ENCODE measurements at places on chromosomes 5 and 9. TPM values are rescaled to one million over a fixed set of nuclear protein-coding genes. Genes with fewer than 3 reads are reported as not detected.

The ALDH1B1 gene
- 39.3 TPM for polyA plus RNA-seq

The SLC4A9 gene
- 23.9 TPM for polyA plus RNA-seq

The DMRT3 gene
- 1.6 TPM for polyA plus RNA-seq

The BTNL3 gene
- polyA plus RNA-seq, result 0.11 TPM

The NIPAL4 gene
- polyA plus RNA-seq, result 0.32 TPM

The ITK gene
- polyA plus RNA-seq, result 0.40 TPM

The CDK7 gene
- 39.6 TPM for polyA plus RNA-seq

The AMBP gene
- 0.83 TPM for polyA plus RNA-seq

The TAL2 gene
- 2.7 TPM for polyA plus RNA-seq

GRCh38 chr5:176870110-176870591, 29.0 kb downstream of the HK3 start:
- DNase-seq, result no peak

DNA sequence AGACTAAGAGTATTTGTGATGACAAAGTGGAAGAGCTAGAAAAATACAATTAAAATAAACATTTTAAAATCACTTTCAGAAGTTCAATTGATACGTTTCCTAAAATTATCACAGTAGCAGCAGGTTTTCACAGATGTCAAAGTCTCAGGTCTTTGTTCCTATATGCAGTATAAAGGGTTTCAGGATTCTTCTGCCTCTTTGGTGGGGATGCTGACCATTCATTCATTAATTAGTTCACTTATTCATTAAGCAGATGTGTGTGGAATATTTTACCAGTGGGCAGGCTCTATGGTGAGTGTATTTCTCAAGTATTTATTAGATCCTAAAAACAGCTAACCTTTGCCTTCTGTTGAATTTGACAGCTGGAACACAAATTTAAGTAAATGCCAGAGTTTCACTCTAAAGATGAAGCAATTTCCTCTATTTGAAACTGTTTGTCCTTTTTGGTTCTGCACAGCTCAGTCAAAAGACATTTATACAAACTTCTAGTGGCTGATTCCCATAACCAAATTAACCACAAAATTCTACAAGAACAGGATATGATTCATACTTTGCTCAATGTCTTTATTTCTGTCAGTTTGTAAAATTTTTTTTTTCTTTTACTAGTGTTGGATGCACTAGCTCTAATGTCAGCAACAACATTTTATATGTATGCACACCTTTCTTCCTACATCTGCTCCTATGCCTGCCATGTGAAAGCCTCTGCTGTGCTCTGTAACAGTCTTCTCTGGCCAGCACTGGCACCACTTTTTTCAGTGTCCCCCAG, 75.9 kb upstream of the PRR16 start:
- DNase-seq, result no peak

GRCh38 chr9:101586651-101587050, 8.1 kb downstream of the PPP3R2 start:
- DNase-seq, result no peak

DNA sequence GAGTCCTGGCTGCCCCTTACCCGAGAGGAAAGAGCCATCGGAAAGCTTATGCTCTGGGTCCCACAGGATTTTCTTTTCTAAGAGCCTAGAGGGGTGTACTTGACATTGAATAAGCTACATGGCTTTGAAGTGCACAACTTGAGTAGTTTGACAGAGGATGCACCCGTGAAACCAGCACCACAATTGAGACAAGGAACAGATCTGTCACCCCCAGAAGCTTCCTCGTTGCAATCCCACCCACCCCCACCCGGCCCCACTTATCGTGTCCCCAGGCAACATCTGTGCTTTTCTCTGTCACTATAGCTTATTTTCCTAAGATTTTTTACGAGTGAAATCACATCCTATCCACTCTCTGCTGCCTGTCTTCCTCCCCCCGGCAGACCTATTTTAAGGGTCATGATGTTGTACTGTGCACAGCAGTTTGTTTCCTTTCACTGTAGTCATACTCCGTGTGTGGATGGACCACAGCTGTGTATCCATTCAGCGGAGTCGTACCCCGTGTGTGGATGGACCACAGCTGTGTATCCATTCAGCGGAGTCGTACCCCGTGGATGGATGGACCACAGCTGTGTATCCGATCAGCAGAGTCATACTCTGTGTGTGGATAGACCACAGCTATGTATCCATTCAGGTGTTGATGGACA, 8.8 kb upstream of the FCN2 start:
- DNase-seq, result peak; percentile 60

GRCh38 chr9:78320030-78320693, 23.2 kb downstream of the PSAT1 start:
- DNase-seq, result no peak

- DNase-seq, result no peak
Measured at GRCh38 chr9:14907360-14907685, 2.9 kb downstream of the FREM1 start.

GRCh38 chr9:109314011-109314531, 6.8 kb downstream of the EPB41L4B start:
- DNase-seq, result no peak

- no peak for DNase-seq
Measured at GRCh38 chr5:111252799-111253545, 28.8 kb downstream of the CAMK4 start.

DNA sequence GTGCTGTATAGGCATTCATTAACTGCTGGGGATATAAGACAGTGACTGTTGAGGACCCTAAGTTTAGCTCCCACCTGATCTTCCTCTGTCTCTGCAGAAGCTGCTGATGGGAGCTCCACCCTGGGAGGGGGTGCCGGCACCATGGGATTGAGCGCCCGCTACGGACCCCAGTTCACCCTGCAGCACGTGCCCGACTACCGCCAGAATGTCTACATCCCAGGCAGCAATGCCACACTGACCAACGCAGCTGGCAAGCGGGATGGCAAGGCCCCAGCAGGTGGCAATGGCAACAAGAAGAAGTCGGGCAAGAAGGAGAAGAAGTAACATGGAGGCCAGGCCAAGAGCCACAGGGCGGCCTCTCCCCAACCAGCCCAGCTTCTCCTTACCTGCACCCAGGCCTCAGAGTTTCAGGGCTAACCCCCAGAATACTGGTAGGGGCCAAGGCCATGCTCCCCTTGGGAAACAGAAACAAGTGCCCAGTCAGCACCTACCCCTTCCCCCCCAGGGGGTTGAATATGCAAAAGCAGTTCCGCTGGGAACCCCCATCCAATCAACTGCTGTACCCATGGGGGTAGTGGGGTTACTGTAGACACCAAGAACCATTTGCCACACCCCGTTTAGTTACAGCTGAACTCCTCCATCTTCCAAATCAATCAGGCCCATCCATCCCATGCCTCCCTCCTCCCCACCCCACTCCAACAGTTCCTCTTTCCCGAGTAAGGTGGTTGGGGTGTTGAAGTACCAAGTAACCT, 22.1 kb downstream of the PCDHGC5 start:
- DNase-seq, result no peak

DNA sequence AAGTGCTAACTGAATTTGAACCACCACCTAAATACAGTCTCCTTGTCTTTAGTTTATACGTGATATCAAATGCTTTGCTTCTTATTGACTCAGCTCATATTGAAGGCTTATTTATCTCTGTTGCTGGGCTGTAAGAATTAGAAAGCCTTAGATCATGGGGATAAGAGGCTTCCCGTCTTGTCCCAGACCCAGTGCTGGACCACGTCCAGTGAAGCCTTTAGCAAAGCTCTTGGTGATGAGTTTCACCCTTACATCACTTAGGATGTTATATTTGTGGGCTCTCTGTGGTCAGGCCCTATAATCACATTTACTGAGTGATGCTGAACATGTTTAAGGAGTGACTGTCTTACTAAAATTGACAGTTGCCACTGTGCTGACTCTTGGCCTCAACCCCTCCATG, 11.2 kb downstream of the FAM240B start:
- DNase-seq, result no peak

DNA sequence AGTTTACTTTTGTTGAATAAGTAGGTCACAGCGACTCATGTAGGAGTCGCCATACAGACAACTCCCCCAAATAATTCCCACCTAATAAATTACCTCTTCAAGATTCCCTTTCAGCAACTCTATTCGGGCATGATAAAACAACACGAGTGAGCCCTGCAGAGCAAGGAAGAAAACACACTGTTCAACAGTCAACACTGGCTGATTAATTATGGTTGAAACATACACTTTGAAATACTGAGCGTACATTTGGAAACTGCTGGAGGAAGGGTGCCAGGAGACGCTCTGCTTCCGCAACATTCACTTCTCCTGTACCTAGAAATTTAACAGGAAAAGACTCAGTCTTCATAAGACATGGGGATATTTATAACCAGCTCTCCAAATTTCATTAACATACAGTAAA, 117.5 kb downstream of the TTC39B start:
- no peak for DNase-seq

DNA sequence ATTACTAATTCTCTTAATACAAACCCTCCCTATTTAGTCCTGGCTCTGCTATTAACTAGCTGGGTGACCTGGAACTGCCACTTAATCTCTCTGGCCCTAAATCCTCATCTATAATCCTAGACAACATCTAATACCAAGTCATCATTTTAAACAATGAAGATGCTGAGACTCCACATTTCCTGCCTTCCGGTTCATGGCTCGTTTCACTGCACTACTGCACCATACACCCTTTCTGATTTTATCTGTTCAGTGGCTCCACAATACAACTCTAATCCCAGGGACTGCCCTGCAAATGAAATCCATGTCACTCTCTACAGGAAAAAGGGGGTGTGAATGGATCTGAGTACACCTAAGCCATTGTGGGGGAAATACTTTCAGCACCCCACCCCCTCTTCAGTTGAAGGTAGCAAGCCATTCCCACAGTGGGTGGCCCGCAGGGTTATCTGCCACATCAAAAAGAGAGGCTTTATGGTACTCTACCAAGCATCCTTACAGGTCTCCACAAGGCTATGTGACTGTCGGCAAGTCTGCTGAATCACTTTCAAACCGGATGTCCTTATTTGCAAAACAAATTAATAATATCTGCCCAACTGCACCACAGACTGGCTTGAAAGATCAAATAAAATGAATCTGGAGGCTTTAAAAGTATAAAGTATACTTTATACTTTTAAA, 89.5 kb downstream of the EPB41L4A start:
- no peak for DNase-seq

GRCh38 chr9:85178474-85178873, 508.9 kb downstream of the NTRK2 start:
- DNase-seq, result peak; percentile 44

DNA sequence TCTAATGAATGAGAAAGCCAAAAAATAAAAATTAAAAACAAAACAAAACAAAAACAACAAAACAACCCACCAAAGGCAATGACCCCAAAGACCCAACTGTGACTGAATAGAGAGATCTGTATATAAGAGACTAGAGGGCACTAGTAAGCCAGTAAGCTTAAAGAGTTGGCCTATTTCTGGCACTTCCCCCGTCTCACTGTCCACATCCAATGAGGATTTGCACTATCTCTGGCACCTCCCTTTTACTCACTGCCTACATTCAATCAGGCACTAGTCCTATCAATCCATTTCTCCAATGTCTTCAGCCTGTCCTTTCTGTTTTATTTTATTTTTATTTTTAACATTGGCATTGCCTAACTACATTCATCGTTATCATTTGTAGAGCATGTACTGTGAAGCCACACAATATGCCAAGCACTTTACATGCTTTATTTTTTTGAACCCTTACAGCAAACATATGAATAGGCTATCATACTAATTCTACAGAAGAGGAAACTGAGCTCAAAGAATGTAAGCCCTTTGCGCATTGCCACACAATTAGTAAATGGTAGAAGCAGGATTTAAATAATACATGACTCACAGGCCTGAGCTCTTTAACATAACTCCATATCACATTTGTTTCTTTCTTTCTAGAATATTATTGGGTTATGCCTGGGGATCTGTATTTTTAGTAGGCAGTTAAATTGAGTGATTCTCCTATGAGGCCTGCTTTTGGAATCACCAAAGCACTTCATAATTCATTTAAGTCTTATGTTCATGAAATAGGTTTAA, 70.0 kb downstream of the C6 start:
- DNase-seq, result no peak

DNA sequence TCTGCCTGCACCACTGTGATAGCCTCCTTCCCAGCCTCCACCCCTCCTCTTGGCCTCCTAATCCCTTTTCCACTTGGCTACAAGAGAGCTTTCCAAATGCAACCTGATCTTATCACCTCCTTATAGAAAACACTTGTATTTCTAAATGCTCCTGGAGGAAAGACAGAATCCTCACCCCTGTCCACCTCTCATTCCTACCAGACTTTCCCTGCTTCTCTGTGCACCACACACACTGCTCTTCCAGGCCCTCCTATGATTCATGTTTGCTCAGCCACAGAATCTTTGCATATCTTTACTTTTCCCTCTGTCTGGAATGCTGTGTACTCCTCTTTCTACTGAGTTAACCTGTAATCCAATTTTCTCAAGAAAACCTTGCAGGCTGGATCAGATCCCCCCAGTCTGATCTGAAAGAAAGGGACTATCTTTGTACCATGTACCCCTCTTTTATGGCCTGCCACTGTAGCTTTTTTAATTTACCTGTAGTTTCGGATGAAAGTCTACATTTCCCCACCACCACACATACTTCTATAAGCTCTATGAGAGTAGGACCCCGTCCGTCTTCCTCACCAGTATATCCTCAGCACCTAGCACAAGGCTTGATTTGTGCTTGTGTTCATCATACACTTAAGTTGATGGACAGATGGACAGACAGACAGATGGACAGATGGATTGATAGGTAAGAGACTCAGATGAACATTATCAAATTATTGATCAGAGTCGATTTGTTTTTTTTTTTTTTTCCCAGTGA, 95.3 kb downstream of the GALNT10 start:
- no peak for DNase-seq

- DNase-seq, result no peak
Measured at GRCh38 chr5:67606586-67606947, 410.0 kb upstream of the CD180 start.

GRCh38 chr5:84058561-84058960, 326.1 kb downstream of the EDIL3 start:
- no peak for DNase-seq

GRCh38 chr5:127599320-127599719, 49.6 kb upstream of the CTXN3 start:
- no peak for DNase-seq

All from right renal cortex interstitium (tissue), 3 donors.